ENCODE measurements at places on chromosomes 3 and 15.

GRCh38 chr15:40286061-40286532, 3.2 kb upstream of the ANKRD63 start:
- no peak for DNase-seq

GRCh38 chr3:16928386-16929132, 43.8 kb downstream of the PLCL2 start:
- DNase-seq, result no peak

GRCh38 chr15:63133786-63134185, 12.1 kb downstream of the LACTB start:
- DNase-seq, result no peak

DNA sequence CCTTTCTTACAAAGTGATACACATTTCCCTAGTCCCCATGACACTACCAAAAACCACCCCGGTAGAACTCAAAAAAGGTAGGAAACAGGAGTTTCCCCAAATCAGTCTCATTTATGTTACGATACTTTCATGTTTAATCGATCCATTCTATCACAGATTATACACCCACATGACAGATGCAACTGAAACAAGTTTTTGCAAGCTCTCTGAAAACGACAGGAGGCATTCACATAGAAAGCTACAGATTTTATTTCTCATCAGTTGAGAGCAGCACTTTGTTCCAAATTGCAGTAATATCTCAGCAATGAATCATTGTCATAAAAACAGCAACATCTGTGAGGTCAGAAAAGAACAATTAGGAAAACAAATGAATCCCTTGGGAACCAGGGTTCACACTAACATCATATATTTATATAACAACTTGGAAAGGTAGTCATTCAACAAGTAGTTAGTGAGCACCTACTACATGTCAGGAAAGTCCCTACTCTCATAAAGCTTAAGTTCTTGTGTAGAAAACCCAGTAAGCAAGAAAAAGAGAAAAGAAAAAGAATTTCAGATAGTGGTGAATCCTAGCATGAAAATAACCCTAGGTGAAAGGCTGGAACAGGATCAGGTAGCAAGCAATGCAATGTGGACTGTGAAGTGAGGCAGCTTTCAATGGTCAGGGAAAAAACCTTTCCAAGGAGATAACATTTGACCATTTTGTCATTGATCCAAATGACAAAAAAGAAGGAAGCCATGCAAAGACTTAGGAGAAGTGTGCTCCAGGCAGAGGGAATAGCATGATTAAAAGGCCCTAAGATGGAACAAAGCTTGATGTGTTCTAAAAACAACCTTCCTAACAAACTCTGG, 8.3 kb downstream of the PLD1 start:
- DNase-seq, result no peak
